ENCODE measurements at places on chromosomes 4 and X.

DNA sequence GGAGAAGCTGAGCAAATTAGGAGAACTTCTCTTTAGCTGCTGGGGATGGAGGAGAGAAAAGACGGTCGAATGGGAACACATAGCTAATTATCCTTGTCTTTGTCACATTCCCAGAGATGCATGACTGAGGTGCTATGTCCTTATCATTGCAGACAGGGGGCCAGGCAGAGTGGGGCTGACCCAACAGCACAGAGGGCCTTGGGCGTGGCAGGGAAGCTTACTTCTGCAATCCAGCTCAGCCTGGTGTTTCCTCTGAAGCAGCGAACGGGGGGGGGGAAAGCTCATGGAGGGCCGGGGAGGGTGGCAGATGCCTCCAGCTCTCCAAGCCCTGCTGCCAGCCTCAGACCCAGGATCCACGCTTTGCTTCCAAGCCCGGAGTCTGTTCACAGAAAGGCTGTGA is 50.8 kb upstream of the HOPX start:
- DNase-seq, result no peak

DNA sequence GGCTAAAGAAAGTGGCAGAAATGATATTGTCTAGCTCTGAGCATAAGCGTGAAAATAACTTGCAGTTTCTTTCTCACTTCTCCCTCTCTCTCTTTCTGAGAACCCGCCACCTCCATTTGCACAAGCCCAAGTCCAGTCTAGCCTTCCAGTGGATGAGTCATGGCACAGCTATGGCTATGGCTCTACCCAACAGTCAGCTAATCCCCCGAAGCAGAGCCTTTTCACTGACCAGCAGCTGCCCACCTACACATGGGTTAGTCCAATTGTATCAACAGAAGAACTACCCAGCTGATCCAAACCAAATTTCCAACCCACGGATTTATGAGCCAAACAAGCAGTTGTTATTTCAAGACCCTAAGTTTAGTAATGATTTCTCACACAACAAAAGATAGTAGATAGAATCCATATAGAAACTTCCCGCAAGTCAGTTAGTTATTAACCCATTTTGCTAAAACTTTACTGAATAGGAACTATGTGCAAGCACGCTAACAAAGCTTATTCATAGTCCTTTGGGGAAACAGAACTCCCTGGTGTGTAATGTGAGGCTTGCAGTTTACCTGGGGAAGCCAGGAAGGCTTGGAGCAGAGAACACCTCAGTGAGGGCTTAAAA is 282.3 kb downstream of the INPP4B start:
- DNase-seq, result no peak

DNA sequence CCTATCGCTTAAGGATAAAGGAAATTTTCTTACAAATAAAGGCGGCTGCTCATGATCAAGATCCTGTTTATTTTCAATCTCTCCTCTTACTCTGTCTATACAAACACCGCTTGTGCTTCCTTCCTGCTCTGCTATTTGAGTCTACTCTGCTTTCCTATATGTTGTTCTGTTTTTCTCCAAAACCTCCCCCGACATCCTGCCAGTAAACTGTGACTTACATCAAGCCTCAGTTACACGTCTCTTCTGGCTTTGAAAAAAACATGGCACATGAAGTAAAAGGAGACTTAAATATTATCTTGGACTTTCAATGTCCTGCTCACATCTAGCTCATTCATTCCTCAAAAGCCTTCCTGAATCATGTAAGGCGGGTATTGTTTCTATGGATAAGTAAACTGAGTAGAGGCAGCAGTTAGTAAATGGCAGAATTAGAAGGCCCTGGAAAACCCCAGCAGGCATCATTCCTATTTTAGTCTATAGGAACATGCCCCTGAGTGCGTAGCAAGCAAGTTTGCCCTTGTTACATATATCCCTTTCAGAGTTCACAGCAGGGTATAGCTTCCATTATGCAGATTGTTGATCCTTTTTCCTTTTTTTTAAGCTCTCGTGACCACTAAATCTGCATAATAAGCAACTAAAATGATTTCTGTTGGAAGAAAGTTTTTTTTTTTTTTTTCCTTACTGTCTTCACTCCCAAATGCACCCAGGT is 280.1 kb downstream of the RAPGEF2 start:
- DNase-seq, result no peak

DNA sequence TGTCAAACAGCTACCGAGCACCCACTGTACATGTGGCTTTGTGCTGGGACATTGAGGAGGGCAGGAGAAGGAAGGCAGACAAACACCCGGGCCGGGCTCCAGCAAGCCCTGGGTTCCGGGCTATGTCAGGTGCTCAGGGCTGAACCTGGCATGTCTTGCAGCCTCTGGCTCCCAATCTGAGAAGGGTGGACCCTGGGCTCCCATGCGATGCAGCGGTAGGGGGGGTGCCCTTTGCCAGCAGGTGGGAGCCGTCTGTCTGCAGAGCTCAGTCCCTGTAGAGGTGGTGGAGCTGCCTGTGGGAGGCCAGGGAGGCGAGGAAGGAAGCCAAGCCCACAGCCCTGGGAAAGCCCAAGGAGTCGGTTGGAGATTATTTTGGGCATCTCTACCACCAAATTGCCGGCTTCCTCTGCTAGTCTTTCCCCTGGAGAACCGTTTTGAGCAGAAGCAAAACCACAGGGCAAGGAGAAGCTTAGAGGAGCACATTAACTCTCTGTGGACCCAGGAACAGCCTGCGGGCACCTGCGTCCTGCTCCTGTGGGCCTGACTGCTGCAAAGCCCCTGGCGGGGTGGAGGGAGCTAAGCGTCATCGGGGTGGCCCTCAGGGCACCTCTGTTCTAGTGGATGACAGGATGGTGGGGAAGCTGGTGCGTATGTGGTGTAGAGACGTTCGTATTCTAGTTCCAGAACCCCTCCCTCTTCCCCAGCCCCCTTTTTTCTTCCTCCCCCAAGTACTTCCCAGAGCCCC is 10.3 kb downstream of the CPZ start:
- DNase-seq, result no peak

- no peak for DNase-seq
These were observed 170.9 kb downstream of the FRMPD4 start for GRCh38 chrX:12309040-12309743.

GRCh38 chr4:2910409-2910808 is 52.8 kb downstream of the NOP14 start:
- DNase-seq, result no peak

DNA sequence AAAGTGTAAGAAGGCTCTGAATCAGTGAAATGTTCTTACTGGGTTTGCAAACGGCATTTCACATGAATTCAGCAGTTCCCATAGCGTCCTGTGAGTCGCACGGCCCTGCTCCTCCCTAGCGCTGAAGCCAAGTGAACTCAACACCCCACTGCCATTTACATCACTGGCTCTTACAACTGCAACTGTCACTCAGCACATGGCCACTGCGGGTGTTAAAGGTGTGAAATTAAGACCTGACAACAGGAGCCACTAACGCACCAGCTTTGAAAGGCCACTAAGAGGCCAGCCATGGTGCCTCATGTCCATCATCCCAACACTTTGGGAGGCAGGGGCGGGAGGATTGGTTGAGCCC is 31.7 kb downstream of the RNF212 start:
- no peak for DNase-seq

GRCh38 chr4:123468479-123469031 is 72.0 kb downstream of the SPRY1 start:
- DNase-seq, result no peak

DNA sequence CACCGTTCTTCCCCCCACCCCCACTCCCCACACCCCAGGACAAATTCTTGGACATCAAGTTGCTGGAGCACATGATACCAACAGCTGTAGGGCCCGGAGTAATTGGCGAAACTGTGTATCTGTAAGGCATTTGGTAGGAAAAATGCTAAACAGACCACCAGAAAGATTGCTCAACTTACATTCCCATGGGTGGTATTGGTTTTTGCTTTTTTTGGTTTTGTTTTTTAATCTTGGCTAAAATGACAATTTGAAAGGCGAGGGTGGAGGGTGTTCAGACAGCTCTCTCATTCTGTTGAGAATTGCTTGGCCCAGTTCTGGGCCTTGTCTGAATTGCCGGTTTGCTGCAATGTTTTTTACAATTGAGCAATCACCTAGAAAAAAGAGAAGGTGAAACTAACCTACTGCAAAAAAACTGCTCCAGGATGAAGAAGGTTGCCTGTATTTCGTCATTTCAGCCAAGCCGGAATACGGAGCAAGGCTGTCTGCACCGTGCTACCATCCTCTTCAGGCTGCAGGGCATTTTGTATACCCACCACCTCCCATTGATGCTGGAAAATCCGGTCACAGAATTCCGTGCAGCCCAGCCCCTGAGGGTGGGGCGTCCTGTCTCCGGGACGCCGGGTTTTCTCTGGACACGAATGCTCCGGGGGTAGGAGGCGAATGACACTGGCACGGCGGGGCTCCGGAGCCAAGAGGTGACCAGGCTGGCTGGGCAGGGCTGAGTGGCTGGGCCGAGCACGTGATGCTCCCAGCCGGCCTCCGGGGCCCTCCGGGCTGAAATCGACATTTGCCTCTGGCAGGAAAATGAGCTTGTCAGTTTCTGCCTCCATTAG is at the start of gene CLCN4:
TSS of gene CLCN4 (plus strand) at position 777 of the 833 bp plus-strand sequence. CDS start 28,058 bp downstream, outside the sequence.
- DNase-seq, result no peak

DNA sequence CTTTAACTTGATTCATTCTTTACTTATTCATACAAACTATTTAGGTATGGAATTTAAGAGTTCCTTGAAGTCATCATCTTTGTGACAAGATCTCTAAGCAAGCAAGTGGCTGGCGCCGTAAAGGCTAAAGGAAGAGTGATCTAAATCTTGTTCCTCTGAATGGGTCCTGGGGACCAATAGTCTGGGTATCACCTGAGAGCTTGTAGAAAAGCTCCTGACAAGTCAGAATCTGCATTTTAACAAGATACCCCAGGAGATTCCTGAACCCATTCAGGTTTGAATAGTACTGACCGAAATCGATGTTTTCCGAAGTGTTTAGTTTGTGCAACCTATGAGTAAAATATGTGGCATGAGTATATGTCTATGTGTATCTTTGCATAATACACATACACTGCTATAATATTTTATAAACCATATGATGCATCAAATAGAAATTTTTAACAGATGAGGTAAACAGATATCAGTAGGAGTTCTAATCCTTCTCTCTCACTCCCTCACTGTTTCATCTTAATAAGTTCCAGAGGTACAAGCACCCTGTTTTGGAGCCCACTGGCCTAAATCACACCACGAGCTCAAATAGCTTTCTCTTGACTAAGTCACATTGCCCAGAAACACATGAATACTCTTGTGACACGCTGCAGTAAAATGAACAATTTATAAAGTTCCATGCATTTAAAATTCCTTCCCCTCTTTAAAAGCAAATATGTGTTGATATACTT is 170.0 kb downstream of the RELL1 start:
- no peak for DNase-seq

DNA sequence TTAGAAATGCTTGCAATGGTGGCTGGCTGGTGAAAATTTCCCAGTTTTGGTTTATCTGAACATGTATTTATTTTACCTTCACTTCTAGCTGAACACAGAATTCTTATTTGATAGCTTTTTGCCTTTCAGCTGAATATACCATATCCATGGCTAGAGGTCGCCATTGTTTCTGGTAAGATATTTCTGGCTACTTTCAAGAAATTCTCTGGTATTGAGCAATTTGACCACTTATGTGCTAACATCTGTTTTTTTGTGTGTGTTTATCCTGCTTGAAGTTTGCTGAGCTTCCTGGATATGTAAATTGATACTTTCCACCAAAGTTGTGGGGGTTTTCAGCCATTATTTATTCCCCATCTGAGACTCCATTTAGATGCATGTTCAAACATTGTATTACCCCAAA is 75.4 kb downstream of the FBXW7 start:
- peak; percentile 12 for DNase-seq

DNA sequence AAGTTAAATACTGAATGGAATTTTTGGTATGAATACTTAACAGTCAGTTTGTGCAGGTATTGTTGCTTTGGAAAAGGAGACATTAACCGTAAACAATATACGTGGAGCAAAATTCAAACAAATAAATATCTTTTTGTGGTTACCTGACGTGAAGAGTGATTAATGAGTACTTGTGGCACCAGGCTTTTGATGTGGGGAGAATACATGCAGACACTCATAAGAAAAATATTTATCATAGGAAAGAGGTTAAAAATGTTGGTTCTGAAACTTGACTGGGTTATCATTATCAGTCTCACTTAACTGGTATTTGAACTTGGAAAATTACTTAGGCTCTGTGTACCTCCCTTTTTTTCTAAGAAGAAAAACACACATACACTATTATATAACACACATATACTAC is 136.4 kb upstream of the NDST4 start:
- DNase-seq, result no peak

- DNase-seq, result no peak
These were observed 85.4 kb downstream of the SHISA3 start for GRCh38 chr4:42482516-42483327.

- no peak for DNase-seq
These were observed 164.8 kb downstream of the CHM start for GRCh38 chrX:85882601-85883000.

- no peak for DNase-seq
These were observed 192.7 kb downstream of the SPRY1 start for GRCh38 chr4:123589301-123589700.

- no peak for DNase-seq
These were observed 32.9 kb upstream of the GPR78 start for GRCh38 chr4:8547108-8547911.

- no peak for DNase-seq
These were observed 111.3 kb downstream of the MAML3 start for GRCh38 chr4:140042634-140043033.

DNA sequence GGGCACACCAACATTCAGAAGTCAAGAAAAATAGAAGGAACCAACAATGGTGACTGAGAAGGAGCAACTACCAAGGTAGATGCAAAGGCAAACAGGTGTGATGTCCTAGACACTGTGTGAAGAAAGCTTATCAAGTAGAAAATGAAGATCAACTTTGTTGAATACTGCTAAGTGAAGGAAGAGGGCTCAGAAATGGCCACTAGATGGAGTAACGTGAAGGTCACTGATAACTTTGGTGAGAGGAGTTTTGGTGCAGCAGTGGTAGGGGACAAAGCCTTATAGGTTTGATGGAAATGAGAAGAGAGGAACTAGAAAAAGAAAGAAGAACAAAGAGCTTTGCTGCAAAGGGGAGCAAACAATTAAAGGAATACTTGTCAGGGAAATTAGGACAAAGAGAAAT is 23.5 kb downstream of the OTC start:
- DNase-seq, result no peak

- DNase-seq, result peak; percentile 93
These were observed at the start of the genes ENOPH1 and HNRNPDL for GRCh38 chr4:82430193-82430963. ENOPH1 (plus strand) TSS chr4:82430590; CDS start chr4:82430830, 240 bp downstream. HNRNPDL (minus strand) TSS chr4:82430462; CDS start chr4:82429690, 772 bp downstream.

GRCh38 chr4:5965225-5965624 is 53.0 kb downstream of the C4orf50 start:
- no peak for DNase-seq

DNA sequence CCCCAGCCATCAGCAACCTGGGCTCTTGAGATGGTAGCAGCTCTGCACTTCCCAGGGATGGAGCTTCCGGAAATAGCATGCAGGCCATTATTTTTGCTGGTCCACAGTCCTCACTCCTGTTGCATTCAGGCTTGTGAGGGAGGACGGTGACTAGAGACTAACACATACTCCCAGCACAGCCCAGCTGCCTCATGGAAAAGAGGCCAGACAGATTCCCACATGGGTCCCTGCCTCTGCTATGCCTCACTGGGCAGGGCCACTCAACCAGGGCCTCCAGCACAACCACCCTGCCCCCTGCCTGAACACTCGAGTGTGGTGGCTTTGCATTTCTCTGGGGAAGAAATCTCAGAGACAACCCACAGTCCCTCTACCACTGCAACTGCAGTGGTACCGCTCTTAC is 1195.1 kb downstream of the PCDH18 start:
- DNase-seq, result no peak

GRCh38 chrX:133214301-133214700 is 3.9 kb downstream of the TFDP3 start:
- no peak for DNase-seq

GRCh38 chr4:166839615-166840251 is 394.6 kb downstream of the SPOCK3 start:
- no peak for DNase-seq

GRCh38 chr4:71870456-71870855 is 86.6 kb upstream of the GC start:
- DNase-seq, result no peak

Data from amniotic stem cell (primary cell).